ENCODE measurements at places on chromosomes 2 and 18.

GRCh38 chr18:48540251-48541025, 1.6 kb downstream of the CTIF start:
- DNase-seq, result peak; percentile 91

DNA sequence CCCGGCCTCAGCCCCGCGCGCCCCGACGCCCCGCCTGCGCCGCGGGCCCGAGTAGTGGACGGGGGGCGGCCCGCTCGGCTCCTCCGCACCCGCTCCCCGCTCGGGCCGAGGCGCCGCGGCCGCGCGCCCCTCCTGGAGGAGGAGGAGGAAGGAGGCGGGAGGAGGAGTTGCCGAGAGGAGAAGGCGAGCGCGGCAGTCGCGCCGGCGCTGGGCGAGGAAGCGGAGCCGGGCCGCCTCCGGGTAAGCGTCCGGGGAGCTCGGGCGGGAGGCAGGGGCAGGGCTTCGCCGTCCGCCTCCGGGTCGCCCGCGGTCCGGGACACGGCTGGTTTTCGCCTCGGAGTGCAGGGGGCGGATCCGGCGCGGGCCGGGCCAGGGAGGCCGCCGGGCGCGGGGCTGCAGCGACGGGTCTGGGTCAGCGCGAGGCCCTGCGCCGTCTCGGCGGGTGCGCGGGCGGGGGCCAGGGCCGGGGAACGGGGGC, at the start of gene SOCS6:
TSS of gene SOCS6 (plus strand) at position 195 of the 478 bp plus-strand sequence. CDS start 35,624 bp downstream, outside the sequence.
- DNase-seq, result peak; percentile 86

GRCh38 chr18:47204908-47205522, 28.9 kb upstream of the IER3IP1 start:
- DNase-seq, result no peak

- DNase-seq, result no peak
These were observed 30.9 kb upstream of the GIGYF2 start for GRCh38 chr2:232666051-232666805.

GRCh38 chr2:10897956-10898355, 13.8 kb upstream of the KCNF1 start:
- no peak for DNase-seq

DNA sequence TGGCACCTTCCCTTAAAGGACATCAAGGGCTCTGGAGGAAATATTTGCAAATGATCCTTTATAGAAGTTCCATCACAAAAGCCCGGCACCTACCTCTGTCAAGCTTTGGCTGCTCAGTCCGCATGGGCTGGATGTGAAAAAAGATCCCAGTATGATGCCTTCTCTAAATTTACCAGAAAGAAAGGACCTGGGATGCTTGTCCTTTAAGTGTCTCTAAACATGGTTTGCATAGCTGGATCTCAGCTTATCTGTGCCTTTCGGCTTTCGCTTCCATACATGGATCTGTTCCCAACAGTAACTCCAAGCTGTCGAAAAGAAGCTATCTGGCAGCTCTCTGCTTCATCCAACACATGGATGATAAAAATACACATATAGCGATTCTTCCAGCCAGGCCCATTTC, 60.4 kb upstream of the SLC8A1 start:
- DNase-seq, result no peak

GRCh38 chr18:59057493-59057795, 82.2 kb upstream of the SEC11C start:
- no peak for DNase-seq

- DNase-seq, result no peak
These were observed 32.5 kb downstream of the DOCK10 start for GRCh38 chr2:225009768-225010167.

GRCh38 chr2:64524604-64525316, 632 bp downstream of the AFTPH start:
- peak; percentile 82 for DNase-seq

DNA sequence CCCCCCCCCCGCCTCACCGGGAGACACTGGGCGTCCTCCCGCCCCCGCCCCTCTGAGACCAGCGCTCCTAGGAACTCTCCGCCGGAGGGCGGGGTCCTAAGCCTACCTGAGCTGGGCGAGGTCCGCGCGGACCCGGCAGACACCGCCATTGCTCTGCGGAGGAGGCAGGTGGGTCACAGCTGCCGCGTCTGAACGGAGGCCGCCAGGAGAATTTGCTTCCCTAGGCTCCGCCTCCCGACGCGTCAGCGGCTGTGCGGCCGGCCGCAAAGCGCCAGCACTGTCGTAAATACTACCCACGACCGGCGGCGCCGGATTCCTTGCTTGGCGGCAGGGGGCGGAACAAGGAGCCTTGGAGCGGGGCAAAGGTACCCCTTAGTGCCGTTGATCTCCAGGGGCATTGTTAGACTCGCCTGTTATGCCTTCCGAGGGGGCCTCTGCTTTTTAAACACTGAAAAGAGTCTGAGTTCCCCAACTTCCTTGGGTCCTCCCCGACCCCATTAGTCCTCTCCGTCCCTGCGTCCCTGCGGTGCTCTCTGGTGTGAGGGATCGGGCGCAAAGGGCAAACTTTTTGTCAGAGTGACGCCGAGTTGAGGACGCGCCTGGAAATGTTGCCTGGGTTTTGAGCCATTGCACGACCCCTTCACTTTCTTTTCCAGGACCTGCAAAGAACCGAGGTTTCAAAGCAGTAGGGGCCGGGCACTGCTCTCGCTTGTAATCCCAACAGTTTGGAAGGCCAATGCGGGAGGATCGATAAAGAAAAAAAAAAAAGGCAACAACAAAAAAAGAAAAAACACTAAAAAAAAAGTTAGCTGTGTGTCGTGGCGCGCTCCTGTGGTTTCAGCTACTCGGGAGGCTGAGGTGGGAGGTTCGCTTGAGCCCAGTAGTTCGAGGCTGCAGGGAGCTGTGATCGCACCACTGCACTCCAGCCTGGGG, at the start of gene GGCX:
TSS of gene GGCX (minus strand) at position 214 of the 933 bp plus-strand sequence. CDS start at position 149, 65 bp downstream.
- DNase-seq, result peak; percentile 99
